ENCODE measurements at places on chromosomes 1 and 21.

GRCh38 chr21:41634858-41635257, 126.9 kb upstream of the TMPRSS2 start:
- peak; percentile 55 for DNase-seq

DNA sequence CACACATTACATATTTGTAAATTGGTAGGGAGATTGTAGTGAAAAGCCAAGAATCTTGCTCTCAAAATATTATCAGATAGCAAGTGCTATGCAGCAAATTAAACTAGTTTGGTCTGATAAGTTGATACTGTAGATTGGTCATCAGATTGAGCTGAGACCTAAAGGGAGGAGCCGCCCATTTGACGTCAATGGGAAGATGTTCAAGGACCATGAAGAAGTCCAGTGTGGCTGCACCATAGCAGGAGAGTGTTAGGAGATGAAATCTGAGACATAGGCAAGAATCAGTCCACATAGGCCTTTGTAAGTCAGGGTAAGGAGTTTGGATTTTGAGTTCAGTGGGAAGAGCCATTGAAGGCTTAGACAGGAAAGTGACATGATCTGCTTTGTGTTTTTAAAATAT, 16.3 kb downstream of the ZMPSTE24 start:
- DNase-seq, result no peak

DNA sequence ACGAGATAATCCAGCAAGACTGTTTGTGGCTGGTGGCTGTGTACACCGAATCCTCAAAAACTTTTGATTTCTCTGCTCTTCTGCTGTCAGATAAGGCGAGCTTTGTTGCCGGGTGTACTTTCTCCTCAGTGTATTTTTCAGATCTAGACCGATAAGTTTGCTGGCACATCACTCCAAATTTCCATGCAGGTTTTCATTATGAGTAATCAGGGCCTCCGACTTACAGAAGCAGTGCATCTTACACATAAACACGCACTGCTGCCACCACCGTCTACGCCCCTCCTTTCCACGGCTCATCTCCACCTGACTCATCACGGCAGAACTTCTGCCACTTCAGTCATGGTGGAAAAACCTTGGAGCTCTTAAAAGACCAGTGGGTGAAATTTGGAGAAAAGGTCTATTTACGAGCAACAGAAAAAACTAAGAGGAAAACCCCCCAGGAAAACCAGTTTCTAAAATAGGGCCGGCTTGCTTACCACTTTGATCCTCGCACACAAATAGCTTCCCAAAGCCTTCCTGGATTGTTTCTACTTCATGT, 7.7 kb downstream of the ZBTB21 start:
- DNase-seq, result peak; percentile 97

GRCh38 chr21:41651406-41651805, 115.4 kb downstream of the RIPK4 start:
- no peak for DNase-seq

GRCh38 chr1:173863224-173864161, 4.3 kb downstream of the GAS5 start:
- DNase-seq, result no peak

DNA sequence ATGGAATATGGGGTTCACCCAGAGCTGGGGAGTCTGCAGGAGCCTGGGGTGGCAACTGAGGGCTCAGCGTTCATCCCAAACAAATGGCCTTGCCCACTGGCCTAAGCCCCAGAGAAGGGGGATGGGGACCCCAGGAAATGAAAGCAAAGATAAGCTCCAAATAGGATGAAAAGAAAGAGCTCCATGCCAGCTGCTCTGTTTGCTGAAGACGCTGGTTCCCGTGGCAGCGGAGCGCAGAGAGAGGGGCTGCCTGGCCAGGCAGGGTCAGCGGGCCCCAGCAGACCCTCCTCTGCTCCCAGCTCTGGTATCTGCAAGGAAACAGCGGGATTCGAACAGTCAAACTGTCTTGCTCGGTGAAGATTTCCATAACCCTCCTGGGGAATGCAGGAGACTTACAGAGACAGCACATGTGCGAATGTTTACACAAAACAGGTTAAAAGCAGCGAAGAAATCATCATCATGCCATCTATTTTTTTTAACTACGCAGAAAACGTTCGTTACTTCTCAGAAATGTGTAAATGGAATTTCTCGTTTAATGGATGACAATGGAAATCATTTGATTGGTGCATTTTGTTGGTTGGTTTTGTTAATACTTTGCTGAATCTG, 94.4 kb downstream of the PDE9A start:
- no peak for DNase-seq

DNA sequence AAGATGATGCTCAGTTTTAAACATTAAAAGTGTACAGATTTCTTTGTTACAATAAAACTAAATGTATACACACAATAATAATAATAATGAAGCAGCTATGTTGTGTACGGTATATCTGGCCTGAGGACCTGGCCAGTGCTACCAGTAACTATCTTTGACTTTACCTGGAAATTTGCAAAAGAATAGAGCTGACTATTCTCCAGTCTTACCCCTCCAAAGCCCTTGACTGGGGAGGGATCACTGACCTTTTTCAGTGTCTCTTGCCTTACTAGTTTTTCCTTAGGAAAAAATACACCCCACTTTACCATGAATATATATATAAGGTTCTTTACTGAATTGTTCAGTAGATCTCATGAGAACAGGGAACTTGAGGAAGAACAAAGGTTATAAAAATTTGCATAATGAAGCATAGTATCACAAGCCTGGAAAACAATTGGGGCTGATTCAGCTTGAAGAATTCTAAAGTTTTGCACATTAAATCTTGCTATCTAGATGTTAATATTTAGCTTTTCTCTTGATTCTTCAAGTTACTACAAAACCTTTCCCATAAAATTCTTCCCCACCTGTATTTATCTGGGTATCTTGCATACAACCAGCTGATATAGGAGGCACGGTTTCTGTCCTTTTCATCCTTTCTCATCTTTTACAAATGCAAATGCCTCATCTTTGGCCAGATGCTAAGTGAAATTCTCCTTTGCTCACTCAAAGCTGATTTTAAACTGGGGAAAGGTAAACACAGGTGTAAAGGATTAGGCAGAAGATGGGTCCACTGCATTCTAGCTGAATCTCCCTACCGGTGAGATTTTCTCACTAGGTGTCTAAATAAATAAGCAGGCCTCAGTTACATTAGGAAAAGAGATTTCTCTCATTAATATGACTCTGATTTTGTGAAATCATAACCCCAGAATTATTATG, 25.0 kb upstream of the SLAMF1 start:
- DNase-seq, result no peak

- DNase-seq, result peak; percentile 34
Measured at GRCh38 chr21:44916965-44917364, 3.7 kb downstream of the ITGB2 start.

- DNase-seq, result no peak
Measured at GRCh38 chr1:208461680-208462079, 217.5 kb upstream of the PLXNA2 start.

- DNase-seq, result no peak
Measured at GRCh38 chr1:3891329-3891865, 8.7 kb downstream of the C1orf174 start.

- peak; percentile 68 for DNase-seq
Measured at GRCh38 chr1:180154325-180155181, at the start of gene QSOX1. QSOX1 (plus strand) TSS chr1:180154869; CDS start chr1:180154908, 39 bp downstream.

DNA sequence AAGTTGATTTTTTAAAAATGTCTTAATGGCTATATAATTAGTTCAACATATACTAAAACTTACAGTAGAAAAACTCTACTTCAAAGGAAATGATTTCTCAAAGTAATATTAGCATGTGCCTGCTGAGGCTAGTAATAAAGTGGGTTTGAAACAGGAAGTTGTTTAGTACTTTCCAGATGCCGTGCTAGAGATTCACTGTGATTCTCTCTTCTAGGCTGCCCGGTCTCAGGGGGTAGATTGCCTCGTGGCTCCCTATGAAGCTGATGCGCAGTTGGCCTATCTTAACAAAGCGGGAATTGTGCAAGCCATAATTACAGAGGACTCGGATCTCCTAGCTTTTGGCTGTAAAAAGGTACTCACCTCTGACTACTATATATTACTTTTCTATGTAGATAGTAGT, 9.1 kb downstream of the EXO1 start:
- DNase-seq, result no peak

- DNase-seq, result no peak
Measured at GRCh38 chr1:245650441-245650960, 495.7 kb downstream of the KIF26B start.

GRCh38 chr21:27149034-27149433, 182.1 kb upstream of the ADAMTS5 start:
- peak; percentile 25 for DNase-seq

- DNase-seq, result peak; percentile 2
Measured at GRCh38 chr1:81452693-81453366, 347.9 kb upstream of the ADGRL2 start.

DNA sequence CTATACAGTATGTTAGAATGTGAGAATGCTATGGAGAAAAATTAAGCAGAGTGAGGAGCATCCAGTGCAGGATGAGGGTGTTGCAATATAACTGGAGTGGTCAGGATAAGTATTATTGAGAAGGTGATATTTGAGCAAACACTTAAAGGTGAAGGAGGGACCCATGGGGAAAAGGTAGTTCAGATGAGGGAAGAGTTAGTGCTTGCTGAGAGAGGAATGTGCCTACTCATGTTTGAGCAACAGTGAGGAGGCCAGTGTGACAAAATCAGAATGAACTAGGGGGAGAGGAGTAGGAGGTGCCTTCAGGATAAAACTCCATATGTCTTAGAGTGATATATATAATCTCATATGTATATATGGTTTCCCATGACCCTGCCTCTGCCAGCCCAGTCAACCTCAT, 6.2 kb upstream of the TRIM45 start:
- DNase-seq, result no peak

DNA sequence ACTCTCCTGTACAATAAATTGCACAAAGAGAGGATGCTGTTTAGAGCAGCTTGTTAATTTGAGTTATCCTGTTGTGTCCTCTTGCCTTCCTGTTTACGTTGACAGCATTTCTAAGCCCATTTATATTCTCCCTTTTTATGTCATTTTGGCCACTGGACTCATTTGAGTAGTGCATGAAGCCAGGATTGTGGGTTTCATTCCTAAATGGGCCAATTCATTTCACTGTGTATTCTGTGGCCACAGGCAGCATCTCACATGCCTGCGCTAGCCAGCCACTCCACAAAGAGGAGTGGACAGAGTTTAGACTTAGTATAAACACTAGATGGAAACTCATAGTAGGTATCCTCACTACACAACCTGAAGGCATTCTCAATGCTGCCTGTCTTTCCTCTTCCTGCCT, 73.4 kb downstream of the DTL start:
- DNase-seq, result peak; percentile 14

- no peak for DNase-seq
Measured at GRCh38 chr1:184555665-184556641, 169.1 kb downstream of the C1orf21 start.

- DNase-seq, result peak; percentile 16
Measured at GRCh38 chr1:91997607-91998195, 32.1 kb upstream of the EPHX4 start.

DNA sequence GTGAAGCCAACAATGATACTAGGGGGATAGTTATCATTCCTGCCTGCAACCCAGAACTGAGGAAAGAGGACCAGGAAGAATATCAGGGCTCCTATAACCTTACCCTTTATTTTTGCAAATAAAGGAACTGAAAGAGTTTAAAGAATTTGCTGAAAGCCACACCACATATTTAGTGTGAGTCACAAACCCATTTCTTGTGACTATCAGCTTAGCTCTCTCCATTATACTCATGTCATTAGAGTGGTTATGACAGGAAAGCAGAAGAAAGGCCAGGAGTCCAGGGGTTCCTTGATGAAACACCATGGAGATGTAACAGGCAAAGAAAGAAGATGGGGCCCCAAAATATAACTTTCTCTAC, 141.1 kb upstream of the SAMSN1 start:
- DNase-seq, result no peak

DNA sequence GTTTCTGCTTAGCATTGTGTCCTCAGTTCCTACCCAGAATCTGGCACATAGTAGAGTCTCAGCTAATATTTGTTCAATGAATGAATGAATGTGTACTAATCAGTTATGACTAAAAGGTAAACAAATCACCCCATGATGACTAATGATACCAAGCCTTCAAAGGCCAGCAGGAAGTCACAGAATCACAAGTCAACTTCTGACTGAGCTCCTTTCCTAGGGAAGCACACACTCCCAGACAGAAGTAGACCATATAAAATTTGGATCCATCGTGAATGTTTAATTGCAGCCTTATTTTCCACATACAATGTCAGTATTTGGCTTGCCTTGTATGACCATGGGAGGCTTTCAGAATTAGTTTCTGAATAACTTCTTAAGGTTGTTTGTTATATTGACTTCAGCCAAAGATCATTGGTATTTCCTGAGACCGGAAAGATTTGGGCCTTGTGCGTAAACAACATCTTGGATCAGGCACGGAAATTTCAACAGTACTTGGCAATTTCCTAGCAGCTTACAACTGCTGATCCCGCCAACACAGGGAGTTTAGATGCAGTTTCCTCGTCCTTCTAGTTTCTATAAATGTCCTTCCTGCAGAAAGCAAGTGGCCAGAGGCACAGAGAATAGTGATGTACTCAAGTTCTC, 185.9 kb upstream of the ATP1B1 start:
- DNase-seq, result no peak

GRCh38 chr1:2941907-2942306, 79.4 kb upstream of the ACTRT2 start:
- no peak for DNase-seq

GRCh38 chr1:10617931-10618885, 143.5 kb downstream of the PEX14 start:
- no peak for DNase-seq

- DNase-seq, result no peak
Measured at GRCh38 chr1:154155251-154155650, 378 bp upstream of the NUP210L start.

DNA sequence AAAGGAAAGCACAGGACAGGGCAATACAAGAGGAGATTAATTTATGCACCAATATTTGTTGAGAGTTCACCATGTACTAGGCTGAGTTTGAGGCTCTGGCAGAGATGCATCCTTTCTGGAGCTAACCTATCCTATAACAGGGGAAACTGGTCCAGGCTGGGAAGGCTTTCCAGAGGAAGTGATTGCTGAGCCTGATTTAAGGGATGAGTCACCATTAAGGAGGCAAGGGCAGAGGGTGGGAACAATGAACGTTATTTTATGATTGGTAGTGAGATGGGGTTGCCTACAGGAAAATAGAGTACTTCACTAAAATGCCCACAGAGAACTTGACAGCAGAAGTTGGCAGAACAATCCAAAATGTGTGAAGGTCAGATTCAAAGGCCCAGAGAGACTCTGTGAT, 141.4 kb downstream of the PLPP3 start:
- no peak for DNase-seq

DNA sequence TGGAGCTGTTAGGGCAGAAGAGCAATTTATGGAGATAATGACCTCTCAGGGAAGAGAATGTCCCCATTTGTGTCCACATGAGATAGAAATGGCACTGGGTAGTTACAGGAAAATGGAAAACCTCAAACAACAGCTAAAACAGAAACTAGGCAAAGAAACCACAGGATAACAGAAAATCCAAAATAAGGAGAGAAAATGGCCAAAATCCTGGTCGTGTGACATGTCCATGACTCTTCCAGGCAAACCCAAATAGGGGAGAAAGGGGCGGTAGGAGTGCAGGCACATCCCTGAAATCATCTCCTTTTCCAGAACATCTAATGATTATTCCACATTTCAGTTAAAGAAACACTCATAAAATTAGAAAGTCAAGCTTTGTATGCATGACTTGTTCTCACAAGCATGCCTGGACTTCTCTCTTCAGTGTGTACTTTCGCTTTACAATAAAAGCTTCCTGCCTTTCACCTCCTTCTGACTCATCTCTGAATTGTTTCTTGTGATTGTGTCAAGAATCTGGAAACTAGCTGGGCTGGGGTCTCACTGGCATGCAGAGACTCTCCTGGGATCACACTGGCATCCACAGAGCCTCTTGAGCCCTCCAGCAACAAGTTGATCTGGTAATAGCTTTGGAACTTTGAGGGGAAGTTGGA, 171.4 kb upstream of the ZP4 start:
- DNase-seq, result peak; percentile 81

Measured in astrocyte (in vitro differentiated cells and primary cell).